Hematopoietic multipotent progenitor cell treated with erythropoietin and hydrocortisone succinate and interleukin-3 and kit ligand, for 6 days (in vitro differentiated cells): ENCODE measurements at places on chromosomes 3 and 15.

DNA sequence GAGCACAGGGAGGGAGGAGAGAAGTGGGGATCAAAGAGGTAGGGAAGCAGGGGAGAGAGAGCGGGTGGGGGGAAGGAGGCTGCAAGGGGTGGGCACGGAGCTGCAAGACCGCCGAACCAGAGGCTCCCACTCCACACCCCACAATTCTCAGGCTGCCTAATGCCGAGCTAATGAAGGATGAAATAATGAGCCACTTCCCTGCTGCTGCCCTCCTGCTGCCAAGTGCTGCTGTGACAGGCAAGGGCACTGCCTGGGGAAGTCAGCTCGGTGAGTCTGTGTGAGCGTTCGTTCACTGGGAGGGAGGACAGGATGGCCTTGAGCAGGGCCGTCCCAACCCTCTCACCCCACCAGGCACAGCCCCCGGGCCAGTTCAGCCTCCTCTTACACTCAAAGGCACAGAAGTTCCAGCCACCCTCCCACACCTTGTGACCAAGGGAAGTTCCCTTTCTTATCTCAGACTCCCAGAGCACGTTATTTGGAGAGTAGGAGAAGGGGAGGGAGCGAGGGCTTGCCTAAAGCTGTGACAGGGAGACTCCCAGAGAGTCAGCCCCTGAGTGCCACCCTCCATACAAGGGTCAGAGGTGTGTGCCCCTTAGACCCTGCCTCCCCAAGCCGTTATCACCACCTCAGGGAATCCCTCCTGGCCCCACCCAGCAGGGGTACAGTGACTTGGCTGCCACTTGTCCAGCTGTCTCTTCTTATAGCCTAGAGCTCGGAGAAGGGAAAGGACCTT lies 12.4 kb downstream of the GLYCTK start:
- peak; percentile 92 for DNase-seq

DNA sequence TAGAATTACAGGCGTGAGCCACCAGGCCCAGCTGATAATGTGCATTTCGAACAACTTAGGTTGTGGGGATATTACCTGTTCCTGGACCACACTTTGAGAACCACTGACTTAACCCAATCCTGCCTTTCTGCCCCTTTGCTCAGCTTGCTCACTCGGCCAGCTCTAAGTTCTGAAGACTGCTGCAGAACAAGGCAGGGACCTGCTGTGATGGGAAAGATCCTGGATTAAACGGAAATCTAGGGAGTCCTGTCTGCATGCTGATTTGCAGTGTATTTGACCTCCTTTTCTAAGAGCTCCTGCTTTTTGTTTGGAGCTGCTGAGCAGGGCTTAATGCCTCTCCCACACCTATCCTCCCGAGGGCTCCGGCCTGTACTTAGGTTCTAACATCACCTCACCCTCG lies 2.9 kb downstream of the LTK start:
- DNase-seq = no peak

DNA sequence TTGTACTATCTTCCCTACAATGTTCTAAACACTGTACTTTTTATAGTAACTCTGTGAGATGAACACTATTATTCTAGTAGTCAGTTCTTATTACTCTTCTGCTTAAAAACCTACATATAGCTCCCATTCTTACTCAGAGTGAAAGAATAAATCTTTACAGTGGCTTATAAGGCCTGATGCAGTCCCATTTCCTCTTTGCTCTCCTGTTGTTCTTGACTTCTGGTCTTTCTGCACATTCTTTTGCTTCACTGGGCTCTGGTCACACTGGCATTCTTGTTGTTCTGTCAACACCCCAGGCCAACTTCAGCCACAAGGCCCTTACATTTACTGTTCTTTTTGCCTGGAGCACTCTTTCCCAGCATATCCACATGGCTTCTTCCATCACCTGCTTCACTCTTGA lies 58.2 kb upstream of the TP63 start:
- DNase-seq = no peak

DNA sequence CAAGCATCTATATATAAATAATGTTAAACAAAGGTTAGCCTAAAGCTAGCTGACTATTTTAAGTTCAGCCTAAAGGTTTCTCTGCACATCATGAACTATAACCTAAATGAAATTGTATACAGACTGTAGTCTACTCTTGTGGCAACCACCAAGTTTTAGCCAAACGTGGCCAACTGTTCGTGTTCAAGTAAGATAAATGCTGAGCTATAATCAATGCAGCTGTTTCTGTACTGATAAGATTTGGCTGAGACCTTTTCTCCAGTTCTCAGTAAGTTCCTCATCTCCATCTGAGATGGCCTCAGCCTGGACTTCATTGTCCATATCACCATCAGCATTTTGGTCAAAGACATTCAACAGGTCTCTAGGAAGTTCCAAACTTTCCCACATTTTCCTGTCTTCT lies 43.7 kb upstream of the IGSF10 start:
- peak; percentile 90 for DNase-seq

- DNase-seq = no peak
Observed at GRCh38 chr3:146050691-146051090, 110.3 kb downstream of the PLOD2 start.

- DNase-seq = peak; percentile 85
Observed at GRCh38 chr3:190883973-190884832, 21.7 kb upstream of the GMNC start.

GRCh38 chr3:132555306-132556035 lies 41.6 kb upstream of the ACKR4 start:
- no peak for DNase-seq

- DNase-seq = no peak
Observed at GRCh38 chr3:135231737-135232136, 436.7 kb downstream of the EPHB1 start.

GRCh38 chr15:43243020-43243645 lies 22.3 kb upstream of the EPB42 start:
- no peak for DNase-seq

DNA sequence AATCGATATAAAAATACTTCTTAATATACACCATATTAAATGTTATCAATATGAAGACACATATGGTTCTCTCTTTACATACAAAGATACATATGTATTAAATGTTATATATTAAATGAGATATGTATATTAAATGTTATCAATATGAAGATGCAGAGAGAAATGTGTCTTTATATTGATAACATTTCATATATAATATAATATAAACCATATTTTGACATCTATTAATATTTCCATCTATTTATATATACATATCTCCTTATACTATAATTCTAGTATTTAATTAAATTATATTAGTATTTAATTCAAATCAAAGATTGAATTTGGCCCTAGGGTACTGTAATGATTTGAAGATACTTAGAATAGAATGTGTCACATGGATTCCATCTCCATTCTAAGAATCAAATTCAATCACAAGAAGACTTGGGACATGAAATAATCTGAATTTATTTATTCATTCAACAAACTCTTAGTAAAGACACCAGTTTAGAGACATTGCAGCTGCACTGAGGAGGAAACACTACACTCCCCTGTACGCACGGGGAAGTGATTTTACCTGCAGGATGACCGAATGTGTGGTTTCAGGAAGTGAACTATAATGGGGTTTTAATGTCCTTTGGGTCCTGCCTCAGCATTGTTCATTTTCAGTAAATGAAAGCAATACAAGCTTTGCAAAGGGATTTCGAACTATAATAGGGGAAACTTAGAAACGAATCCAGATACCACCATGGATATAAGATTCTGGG lies 365.1 kb downstream of the MECOM start:
- no peak for DNase-seq

- no peak for DNase-seq
Observed at GRCh38 chr15:99390667-99391066, 139.4 kb downstream of the LRRC28 start.

- DNase-seq = no peak
Observed at GRCh38 chr3:175731543-175731942, 872.4 kb downstream of the NAALADL2 start.

- DNase-seq = no peak
Observed at GRCh38 chr3:73622091-73622805, 2.5 kb downstream of the PDZRN3 start.

DNA sequence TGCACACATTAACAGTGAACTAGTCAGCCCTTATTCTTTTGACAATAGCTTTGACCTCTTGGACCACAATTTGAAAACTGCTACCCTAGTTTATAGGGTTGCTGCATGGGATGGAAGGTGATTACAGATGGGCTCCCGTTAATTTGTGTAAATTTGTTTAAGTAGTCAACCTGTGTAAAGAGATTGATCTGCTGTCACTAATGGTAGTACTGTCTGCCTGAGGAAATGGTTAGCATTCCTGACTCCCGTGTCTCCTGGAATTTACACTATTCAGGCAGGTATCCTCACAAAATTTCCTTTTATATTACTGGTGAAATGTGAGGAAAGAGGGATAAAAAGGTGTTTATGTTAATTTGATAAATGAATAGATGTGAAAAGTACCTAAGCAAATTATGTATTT lies 15.3 kb upstream of the EBLN2 start:
- DNase-seq = peak; percentile 22

- DNase-seq = no peak
Observed at GRCh38 chr15:25464784-25465183, 26.0 kb upstream of the UBE3A start.

DNA sequence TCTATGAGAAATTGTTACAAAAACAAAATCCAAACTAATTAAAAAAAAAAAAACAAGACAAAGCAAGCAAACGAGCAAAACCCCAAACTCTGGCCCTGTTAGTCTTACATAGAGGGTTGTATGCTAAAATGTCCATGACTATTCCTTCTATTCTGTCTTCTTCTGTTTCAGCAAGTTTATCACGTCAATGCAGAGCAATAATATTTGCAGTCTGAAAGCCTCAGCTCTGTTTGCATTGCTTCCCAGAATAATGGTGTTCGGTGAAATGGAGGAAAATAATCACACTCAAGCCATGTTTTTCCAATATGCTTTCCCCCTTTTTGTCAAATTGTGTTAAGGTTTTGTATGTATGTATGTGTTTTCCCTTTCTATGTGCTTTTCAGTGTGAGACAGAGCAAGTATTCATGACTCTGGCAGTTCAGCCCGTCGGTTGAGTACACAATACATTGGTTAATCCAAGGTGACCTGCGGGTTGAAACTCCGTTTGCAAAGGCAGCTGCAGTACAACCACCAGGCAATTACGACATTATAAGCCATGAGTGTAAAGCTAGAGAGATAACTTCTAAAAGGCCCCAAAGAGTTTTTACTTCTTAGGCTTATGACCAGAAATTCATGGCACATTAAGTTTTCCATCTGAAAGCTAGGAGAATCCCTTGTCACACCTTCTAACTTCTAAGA lies 34.9 kb upstream of the MAGI1 start:
- DNase-seq = no peak

- DNase-seq = peak; percentile 71
Observed at GRCh38 chr3:155859859-155860258, 5.6 kb upstream of the SLC33A1 start.

DNA sequence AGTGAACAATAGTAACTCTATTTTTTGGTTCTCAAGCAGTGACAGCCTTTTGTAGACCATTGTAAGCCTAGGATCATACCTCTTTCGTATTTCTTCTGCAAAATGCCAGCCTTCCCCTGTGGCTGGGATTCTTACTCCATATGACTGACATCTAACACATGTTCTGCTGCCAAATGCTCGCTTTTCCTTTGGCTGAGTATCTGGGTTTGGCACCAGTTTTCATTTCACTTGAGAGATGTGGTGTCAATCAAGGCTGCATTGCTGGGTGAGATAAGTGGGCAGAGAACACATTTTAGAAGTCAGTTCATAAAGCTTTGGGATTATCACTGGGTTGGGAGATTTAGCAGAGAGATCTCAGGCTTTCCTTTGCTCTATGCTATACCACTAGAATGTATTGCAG lies 514.7 kb upstream of the SGO1 start:
- no peak for DNase-seq

DNA sequence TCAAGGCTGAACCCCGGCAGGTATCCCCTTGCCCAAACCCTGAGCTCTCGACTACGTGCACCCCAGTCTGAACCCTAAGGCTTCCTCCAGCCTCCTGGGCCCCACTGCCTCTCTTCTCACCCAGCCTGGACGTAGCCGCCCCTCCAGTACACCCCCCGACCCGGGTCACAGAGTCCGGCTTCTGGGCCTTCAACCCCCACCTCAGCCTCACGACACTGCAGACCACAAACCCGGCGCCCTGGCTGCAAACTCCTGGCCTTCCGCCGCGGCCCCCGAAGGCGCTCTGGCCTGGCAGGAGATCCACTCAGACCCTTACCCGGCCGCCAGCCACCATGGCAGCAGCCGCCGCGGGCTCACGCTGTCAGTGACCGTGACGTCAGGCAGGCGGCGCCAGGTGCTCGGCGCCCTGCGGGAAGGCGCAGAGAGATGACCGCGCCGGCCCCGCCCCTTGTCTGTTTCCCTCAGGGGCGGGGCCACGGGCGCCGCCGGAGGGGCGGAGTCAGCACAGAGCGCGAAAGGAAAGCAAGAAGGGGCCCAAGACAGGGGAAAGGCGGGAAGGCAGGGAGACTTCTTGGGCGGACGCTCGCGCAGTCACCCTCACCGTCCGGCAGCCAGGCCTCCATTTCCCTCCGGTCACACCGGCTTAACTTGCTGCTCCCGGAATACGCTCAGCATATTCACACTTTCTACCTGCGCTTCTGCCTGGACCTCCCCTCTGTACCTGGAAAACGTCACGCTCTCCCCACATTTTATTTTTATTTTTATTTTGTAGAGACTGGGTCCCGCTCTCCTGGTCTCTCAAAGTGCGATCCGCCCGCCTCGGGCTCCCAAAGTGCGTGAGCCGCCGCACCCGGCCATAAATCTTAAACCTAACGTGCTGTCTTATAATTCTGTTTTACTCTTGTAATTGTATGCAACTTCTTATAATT lies at the start of gene RMDN3:
RMDN3 (minus strand) TSS at position 372 of the 929 bp plus-strand sequence. CDS start 471 bp downstream, outside the sequence.
- peak; percentile 96 for DNase-seq

GRCh38 chr15:34853001-34853758 lies 57.8 kb upstream of the ACTC1 start:
- DNase-seq = no peak

GRCh38 chr3:156135921-156136638 lies 15.7 kb downstream of the KCNAB1 start:
- peak; percentile 13 for DNase-seq

- DNase-seq = no peak
Observed at GRCh38 chr3:170077361-170077760, 39.6 kb downstream of the GPR160 start.

DNA sequence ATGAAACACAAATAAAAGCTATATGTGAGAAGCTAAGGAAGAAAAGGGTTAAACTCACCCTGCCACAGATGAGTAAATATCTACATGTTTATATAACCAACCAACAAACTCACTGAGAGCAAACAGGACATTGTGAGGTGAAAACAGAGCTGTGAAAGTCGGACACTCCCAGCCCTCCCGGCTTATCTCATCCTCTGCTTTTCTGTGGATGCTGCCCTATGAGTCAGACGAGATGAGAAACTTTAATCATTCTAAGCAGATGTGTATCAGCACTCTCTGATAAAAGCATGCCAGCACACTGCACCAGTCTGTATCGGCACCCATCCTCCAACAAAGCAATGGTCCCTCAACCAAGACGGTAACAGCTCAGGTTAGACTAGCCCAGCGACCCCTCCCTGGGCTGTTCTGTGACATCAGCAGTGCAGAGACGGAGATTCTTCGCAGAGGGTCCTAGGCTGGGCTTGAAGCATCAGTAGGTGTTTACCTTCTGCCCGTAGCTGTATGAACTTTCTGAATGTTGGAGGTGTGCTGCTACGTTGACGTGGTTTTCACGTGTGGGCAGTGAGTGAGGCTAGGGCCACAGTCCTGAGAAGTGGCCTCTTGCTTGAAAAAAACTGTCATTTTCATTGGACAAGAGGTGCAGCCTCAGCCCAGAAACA lies 119.8 kb upstream of the ALDH1A3 start:
- no peak for DNase-seq

GRCh38 chr3:134611516-134611915 lies 39.3 kb downstream of the KY start:
- no peak for DNase-seq

GRCh38 chr3:195774917-195775316 lies 36.8 kb downstream of the MUC4 start:
- peak; percentile 52 for DNase-seq

- no peak for DNase-seq
Observed at GRCh38 chr3:172173316-172174254, 134.2 kb downstream of the FNDC3B start.
